Mesangial cell (primary cell): ENCODE measurements at places on chromosomes 11 and 22. TPM values are rescaled to one million over a fixed set of nuclear protein-coding genes. Genes with fewer than 3 reads are reported as not detected.

Gene FOLR1
- total RNA-seq = 0.49 and 17.1 TPM in 2 replicates

Gene UBASH3B
- total RNA-seq = 21.9 and 57.5 TPM in 2 replicates

Gene SHISA8
- not detected in 2 replicates for total RNA-seq

Gene APLNR
- total RNA-seq = not detected in 2 replicates

Gene MMP13
- total RNA-seq = 0.33 and 4.1 TPM in 2 replicates

Gene TOP3B
- 26.6 and 30.1 TPM in 2 replicates for total RNA-seq

Gene KCNQ1OT1
- total RNA-seq = 0.49 and 1.6 TPM in 2 replicates

Gene GAB4
- not detected in 2 replicates for total RNA-seq

Gene OR8G5
- total RNA-seq = not detected in 2 replicates

Gene KDM4E
- total RNA-seq = not detected in 2 replicates
